ENCODE measurements at places on chromosomes 13 and 19.

DNA sequence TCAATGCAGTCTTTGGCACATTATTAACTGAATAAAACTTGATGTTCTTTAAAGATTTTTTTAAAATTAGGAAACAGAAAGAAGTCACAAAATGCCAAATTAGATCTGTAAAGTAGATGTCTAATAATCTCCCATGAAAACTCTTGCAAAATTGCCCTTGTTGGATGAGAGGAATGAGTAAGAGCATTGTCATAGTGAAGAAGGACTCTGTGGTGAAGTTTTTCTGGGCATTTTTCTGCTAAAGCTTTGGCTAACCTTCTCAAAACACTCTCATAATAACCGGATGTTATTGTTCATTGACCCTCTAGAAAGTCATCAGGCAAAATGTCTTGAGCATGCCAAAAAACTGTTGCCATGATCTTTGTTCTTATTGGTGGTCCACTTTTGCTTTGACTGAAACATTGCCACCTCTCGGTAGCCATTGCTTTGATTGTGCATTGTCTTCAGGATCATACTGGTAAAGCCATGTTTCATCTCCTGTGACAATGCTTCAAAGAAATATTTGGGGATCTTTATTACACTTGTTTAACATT is 549.3 kb downstream of the LIG4 start:
- H3K36me3 ChIP-seq = no peaks in the 10 kb centered on the region
- no peak overlapping the region for H3K27ac ChIP-seq

GRCh38 chr13:114155320-114155719 is 22.9 kb upstream of the RASA3 start:
- H3K27me3 ChIP-seq = no peaks in the 10 kb centered on the region
- no peak overlapping the region for H3K27ac ChIP-seq
- H3K36me3 ChIP-seq = no peaks in the 10 kb centered on the region
- H3K4me3 ChIP-seq = no peak overlapping the region
- DNase-seq = no peak

GRCh38 chr13:34816245-34816884 is 125.7 kb upstream of the NBEA start:
- no peaks in the 10 kb centered on the region for H3K36me3 ChIP-seq
- H3K4me3 ChIP-seq = no peak overlapping the region
- H3K4me1 ChIP-seq = peaks cover 9% of the 10 kb centered on the region

DNA sequence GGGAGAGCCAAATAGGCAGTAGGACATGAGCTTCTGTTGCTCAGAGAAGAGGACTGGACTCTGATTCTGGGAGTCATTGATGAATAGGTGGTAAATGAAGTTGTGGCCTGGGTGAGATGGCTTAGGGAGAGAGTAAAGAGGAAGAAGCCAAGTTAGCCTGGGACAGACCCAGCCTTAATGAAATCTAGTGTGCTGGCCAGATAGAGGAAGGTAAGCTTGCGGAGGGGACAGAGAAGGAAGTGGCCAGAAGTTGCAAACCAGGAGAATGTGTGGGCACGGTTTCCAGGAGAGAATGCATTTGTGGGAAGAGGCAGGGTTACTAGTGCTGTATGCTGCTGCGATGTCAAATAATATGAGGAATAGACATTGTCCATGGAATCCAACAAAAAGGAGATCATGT is 83.3 kb upstream of the OLFM4 start:
- no peaks in the 10 kb centered on the region for H3K27me3 ChIP-seq
- no peaks in the 10 kb centered on the region for H3K4me1 ChIP-seq
- no peak overlapping the region for H3K4me3 ChIP-seq
- H3K36me3 ChIP-seq = no peaks in the 10 kb centered on the region
- DNase-seq = no peak

GRCh38 chr13:50128428-50128931 is 113.2 kb downstream of the KCNRG start:
- peaks cover 33% of the 10 kb centered on the region for H3K4me1 ChIP-seq
- no peak for DNase-seq
- H3K27ac ChIP-seq = no peak overlapping the region
- no peak overlapping the region for H3K4me3 ChIP-seq
- peaks cover 2% of the 10 kb centered on the region for H3K27me3 ChIP-seq
